ENCODE measurements at places on chromosomes 5 and 9.
A peak's percentile ranks its signal among the peaks of the same experiment; 100 is the strongest.

- no peak for DNase-seq
Observed at GRCh38 chr5:43215073-43215631, 23.1 kb downstream of the NIM1K start.

DNA sequence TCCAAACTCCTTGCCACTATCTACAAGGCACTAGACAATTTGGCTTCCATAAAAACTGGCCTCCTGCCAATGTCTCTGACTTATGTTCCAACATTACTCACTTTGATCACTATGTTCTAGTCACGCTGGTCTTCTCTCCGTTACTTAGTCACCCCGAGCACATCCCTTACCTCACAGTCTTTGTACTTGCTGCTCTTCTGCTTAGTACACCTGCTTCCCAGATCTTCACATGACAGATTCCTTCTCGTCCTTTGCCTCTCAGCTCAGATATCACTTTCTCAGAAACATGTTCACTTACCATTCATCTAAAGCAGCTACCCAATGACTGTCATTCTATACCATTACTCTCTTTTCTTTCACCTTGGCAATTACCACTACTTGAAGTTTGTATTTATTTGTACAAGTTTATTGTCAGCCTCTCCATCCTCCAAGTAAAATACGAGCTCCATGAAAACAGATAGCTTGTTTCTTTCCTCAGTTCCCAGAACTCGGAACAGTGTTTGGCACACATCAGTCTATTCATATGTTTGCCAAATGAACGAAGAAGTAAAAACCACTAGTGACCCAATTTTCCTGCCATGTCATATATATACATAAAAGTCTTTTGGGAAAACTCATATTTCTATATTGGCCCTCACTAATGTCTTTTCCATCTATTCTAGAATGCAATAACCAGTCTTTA, 5.9 kb upstream of the SLC22A5 start:
- DNase-seq: no peak

DNA sequence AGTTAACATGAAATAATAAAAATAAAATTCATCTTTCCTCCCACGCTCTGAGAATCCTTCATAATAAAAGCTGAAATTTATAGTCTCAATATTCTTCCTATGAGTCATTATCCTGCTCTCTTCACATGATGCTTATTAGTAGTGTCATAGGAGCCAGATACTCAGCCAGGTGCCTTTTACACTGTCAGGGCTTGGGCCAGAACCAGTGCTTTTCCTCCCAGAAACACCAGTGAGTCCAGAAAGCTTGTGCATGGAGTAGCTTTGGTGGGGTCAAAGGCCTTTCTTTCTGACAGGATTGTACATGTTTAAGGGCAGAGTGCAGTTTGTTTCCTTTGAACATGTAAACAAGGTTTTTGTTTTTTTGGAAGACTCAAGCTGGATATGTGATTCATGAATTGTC, 6.8 kb downstream of the LSM11 start:
- no peak for DNase-seq

DNA sequence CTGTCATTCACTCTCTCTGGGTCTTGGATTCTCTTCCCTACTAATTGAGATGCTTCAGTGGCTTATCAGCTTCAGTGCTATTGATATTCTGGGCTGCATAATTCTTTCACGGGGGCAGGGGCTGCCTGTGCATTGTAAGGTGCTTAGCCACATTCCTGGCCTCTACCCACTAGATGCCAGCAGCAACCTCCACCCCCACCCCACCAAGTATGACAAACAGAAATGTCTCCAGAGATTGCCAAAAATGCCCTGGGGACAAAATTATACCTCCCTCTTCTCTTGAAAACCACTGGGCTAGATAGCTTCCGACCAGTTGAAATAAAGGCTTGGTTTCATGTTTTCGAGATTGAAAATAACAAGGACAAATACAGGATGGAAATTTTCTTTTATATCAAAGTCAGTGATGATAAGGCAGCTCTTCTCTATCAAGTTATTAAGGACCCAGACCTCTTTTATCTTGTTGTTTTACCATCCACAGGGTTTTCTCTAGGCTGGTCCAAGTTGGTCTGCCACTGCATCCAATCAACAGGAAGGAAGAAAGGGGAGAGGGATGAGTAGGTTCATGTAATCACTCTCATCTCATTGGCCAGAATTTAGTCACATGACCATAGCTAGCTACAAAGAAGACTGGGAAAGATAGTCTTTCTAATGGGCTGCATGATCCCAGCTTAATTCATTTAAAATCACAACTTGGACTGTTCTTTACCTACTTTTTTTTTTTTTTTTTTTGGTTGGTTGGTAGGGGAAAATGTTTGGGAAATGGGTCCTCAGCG, 92.1 kb upstream of the RANBP3L start:
- DNase-seq: no peak

DNA sequence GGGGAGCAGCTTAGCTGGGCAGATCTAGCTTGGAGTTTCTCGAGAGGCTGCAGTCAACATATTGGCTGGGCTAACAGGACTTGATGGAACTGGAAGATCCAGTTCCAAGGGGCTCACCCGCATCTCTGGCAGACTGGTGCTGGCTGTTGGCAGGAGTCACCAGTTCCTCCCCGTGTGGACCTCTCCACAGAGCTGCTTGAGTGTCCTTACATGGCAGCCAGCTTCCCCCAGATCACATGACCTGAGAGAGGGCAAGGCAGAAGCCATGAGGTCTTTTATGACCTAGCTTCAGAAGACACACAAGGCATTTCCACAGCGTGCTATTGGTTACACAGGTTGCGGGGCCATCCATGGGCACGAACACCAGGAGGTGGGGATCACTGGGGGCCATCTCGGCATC, 26.4 kb upstream of the RXRA start:
- DNase-seq: no peak

DNA sequence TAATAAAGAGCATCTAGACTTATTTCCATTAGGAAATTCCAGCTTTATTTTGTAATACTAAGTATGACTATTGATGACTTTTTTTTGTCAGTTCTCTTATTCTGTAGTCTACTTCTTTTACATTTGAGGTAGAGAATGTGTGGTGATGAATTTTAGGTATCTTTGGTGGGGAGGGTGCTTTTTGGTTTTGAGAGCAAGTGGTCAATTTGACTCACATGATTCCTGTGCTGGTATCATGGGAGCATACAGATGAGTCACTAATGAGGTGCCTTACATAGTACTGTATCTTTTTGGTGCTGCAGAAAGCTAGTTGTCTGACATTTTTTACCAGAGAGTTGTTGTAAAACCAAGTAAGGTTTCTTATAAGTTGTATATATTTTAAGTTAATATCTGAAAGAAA, 35.3 kb downstream of the ERBIN start:
- DNase-seq: peak; percentile 2

DNA sequence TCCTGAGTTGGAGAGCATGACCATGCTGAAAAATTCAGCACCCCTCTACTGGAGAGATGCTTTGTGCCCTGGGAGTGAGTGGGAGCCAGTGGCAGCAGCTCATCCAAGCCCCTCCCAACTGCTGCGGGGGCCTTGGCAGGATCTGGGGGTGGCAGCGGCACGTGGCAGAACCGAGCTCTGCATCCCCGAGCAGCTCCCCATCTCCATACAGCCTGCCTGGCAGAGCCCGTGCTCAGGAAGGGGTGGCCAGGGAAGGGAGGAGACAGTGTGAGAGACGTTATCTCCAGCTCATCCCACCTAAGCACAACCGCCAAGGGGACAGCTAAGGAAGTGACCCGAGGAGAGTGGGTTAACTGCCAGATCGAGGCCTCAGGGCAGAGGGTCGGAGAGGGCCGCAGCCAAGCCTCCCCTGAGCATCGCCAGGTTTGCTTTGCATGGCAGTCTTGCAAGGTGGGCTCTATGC, 17.2 kb upstream of the DPM2 start:
- DNase-seq: no peak

GRCh38 chr9:130984521-130984920, 24.5 kb upstream of the LAMC3 start:
- no peak for DNase-seq

DNA sequence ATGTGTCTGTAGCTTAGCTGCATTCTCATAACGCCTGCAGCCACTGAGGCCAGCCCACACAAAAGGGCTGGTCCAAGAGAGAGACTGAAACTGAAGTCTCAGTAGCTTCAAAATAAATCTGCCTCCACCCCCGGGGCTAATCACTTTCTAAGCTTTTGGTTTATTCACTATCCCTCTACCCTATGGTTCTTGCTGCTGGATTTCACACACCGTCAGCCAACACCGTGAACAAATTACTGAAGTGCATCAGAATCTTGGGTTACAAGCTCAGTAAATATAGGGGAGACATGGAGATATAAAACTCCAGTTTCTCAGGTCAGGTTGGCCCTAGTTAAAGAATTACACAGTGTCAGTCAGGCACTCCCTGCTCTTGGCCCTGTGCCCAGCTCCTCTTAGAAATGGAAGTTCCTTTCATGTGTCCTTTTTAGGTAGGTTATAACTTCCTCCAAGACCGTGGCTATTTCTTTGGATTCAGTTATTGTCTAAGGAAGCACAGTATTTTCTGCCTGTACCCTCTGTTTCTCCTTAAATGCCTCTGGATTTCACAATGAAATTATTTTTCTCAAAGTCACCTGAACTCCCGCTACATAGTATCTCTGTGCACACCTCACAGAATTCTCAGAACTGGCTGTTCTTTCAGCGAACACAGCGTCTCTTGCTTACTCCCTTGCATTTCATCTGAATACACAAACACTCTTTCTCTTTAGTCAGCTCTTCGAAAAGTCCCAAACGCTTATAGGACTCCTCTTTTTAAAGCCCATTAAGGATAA, 112.5 kb downstream of the FAM174A start:
- DNase-seq: no peak

GRCh38 chr5:138659561-138659960, 84.4 kb upstream of the HSPA9 start:
- DNase-seq: no peak

- no peak for DNase-seq
Observed at GRCh38 chr5:137960819-137961218, 71.6 kb downstream of the PKD2L2 start.

DNA sequence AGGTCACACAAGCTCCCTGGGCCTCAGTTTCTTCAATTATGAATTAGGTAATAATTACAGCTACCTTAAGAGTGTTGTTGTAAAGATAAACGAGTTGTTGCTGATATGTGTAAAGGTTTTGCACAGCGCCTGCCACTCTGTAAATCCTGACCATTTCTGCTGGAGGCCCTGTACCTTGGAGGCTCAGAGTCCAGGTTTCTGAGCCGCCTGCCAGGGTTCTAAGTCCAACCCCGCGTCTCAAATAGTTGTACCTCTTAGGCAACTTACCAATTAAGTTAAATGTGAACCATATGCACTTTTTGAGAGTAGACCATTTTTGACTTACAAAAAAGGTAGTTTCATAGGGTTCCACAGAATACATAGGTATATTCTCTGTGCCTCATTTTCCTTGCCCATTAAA, 156.8 kb upstream of the KLF9 start:
- no peak for DNase-seq

GRCh38 chr5:108661590-108662219, 86.0 kb upstream of the FER start:
- no peak for DNase-seq

DNA sequence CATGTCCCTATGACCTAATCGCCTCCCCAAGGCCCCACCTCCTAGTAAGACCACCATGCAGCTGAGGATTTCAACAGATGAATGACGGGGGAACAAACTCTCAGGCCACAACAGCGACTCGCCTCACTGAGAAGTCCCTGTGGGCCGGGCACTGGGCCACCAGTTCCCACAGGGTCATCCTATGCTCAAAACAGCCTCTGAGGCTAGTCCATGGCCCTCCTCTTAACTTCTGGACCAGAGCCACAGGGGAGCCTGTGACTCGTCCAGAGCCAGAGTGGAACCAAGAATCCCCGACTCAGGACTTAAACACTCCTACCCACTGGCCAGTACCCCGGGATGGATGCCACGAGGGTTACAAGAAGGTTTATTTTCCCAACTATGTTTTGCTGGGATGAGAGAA, 12.3 kb downstream of the GFPT2 start:
- no peak for DNase-seq

DNA sequence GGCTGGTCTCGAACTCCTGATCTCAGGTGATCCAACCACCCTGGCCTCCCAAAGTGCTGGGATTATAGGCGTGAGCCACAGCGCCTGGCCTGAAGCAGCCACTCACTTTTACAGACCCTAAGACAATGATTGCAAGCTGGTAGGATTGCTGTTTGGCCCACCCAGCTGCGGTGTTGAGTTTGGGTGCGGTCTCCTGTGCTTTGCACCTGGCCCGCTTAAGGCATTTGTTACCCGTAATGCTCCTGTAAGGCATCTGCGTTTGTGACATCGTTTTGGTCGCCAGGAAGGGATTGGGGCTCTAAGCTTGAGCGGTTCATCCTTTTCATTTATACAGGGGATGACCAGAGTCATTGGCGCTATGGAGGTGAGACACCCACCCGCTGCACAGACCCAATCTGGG, 1.5 kb downstream of the CA9 start:
- DNase-seq: no peak

DNA sequence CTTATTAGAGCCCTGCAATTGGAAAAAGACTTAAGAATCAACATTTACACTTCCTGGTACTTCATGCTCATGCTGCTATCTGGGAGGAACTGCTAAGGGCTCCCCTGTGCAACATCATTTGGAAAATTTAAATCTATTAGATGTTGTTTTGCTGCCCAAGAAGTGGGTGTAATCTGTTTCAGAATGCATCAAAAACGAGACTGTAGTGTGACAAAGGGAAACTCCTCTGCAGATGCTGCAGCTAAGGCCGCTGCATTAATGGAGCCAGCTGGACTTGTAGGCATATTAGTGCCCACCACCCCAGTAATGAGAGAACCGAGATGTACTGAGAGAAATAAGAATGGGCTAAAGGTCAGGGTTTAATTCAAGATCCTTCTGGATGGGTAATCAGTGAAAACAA, 11.1 kb upstream of the PAIP1 start:
- no peak for DNase-seq

GRCh38 chr5:32029261-32029660, 144.9 kb downstream of the GOLPH3 start:
- DNase-seq: no peak

DNA sequence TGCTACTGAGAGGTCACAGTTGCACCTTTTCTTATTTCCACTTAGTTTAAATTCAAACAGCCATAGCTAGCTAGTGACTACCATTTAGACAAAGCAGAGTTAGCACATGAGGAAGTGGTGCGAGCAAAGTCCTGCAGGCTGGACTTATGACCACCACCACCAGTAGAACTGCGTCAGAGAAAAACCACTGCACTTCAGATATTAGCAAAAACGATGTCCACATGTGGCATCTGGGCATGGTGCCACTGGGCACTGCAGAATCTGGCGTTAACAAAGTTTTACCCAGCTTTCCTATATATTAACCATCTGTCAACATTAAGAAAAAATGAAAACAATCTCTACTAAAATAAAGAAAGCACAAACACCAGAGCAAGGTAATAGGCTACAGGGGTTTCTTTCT, 80.1 kb downstream of the SPTLC1 start:
- no peak for DNase-seq
